NCI-H748 treated with DMSO at 0.1 percent for 48 hours (cell line): ENCODE measurements at places on chromosomes 1 and 21.

GRCh38 chr1:209672705-209673630, 2.2 kb upstream of the G0S2 start:
- no peak for DNase-seq

GRCh38 chr1:89608319-89608983, 24.5 kb upstream of the LRRC8C start:
- DNase-seq, result no peak

DNA sequence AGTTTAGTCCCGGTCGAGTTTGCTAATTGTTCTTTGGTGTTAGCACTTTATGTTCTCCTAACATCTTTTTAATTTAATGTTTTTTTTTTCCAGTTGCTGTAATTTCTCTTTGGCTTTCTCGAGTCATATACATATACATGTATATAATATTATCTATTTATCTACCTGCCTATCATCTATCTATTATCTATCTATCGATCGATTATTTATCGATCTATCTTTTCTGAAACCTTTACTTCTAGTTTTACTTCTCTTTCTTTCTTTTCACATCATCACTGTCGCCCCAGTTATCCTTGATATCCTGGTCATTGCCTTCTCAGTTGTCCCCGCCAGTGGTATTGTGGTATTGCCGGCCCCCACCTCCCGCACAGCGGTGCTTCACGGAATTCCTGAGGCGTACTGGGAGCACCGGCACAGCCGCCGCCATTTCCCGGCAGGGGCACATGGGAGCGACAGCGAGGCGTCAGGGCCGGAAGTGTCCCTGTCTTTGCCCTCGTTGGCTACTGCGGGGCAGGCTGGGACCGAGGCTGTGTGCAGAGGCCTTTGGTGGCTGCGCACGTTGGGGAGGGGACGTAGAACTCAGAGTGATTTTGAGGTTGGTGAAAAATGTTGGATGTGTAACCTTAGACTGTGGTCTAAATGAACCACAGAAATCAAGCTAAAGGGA, 101.1 kb downstream of the NUF2 start:
- DNase-seq, result no peak

GRCh38 chr1:11925938-11926292, 312 bp downstream of the KIAA2013 start:
- DNase-seq, result no peak

DNA sequence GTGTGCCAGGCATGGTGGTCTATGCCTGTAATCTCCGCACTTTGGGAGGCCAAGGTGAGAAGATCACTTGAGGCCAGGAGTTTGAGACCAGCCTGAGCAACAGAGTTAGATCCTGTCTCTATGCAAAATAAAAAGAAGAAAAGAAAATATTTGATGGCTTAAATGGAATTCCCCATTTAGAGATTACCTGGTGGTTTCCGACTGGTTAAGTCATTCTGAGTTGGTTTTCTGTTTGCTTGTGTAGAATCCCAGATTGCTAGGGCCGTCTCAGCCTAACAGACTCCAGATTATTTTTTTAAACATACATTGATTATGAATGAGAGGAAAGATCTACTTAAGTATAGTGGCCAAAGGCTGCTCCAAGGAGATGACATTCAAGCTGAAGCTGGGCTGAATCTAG, 22.9 kb upstream of the LY9 start:
- no peak for DNase-seq

- DNase-seq, result no peak
Observed at GRCh38 chr1:207429963-207430362, 24.2 kb upstream of the CR2 start.

- DNase-seq, result peak; percentile 61
Observed at GRCh38 chr1:207404849-207405525, 49.1 kb upstream of the CR2 start.

GRCh38 chr1:169133801-169134502, 27.5 kb downstream of the ATP1B1 start:
- no peak for DNase-seq

GRCh38 chr1:9816199-9816598, 7.6 kb downstream of the CLSTN1 start:
- no peak for DNase-seq

GRCh38 chr1:223229756-223230155, 86.7 kb upstream of the TLR5 start:
- no peak for DNase-seq

DNA sequence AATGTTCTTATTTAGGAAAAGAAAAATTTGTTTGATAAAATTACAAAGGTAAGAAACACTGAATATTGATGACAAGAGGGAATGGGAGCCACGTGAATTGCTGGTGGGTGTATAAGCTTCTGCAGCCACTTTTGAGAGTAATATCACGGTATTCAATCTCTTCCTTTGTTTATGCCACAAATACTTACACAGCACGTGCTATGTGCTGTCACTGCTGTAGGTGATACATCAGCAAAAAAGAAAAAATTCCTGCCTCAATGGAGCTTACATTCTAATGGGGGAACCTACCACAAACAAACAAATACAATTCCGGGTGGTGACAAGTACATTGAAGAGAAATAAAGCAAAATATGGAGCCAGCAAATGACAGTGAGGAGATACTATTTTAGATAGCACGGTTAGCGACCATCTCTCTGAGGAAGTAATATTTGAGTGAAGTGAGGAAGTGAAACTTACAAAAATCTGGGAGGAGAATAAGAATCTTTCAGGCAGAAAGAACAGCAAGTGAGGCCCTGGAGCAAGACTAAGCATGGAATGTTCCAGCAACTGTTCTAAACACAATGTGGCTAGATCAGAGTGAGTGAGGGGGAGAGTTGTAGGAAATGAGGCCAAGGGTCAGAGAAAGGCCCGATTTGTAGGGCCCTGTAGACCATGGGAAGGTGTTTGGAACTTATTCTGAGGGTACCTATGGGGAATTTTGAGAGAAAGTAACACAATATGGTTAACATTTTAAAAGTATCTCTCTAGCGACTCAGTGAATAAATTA, 2.6 kb upstream of the FCRLB start:
- DNase-seq, result no peak

GRCh38 chr1:225539069-225539468, 111.2 kb upstream of the LBR start:
- DNase-seq, result no peak

DNA sequence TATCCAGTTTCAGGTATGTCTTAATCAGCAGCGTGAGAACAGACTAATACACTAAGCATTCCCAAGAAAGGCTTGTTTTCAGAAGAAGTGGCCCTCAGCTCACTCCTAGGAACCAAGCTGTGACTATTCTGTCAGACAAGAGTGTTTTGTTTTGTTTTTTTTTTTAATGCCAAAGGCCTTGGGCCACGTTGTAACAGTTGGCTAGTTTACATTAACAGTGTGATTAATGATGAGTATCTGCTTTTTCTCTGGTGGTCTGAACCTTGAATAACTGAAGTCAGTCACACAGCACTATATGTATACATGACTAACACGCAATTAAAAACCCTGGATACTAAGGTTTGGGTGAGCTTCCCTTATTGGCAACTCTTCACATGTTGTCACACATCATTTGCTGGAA, 21.9 kb downstream of the DPYD start:
- no peak for DNase-seq

DNA sequence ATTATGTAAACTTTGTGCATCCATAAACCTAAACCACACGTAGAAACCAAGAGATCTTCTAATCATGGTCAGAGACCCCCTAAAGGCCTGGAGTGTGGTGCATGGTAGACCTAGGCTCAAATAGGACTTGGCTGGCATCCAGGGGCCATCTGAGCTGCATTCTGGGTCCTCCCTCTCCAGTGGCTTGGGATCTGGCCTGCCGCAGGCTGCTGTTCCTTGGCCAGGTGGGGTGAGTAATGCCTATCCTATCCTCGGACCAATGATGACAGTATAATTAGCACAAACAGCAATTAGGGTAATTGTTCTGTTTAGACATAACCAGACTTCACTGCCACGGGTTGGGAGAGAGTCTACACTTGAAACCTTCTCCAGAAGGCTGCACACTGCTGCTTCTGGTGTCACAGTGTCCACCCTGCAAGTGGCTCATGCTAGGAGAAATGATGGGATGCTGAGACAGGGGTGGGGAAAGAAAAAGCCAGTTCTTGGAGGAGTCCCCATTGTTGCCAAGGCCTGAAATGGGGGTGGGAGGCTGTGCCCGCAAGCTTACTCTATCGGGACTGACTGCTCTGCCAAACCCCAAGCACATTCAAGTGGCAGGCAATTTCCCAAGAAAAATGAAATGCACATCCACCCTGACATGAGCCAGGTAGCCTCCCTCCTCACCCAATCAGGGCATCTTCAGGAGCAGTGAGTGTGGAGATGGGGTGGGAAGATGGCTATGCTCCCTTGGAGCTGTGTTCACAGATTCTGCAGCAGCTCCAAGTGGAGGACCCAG, 12.5 kb upstream of the PKP1 start:
- peak; percentile 16 for DNase-seq

GRCh38 chr1:176434234-176434633, 28.7 kb upstream of the PAPPA2 start:
- no peak for DNase-seq

GRCh38 chr1:35887508-35887907, 4.5 kb downstream of the AGO1 start:
- DNase-seq, result no peak

- DNase-seq, result peak; percentile 70
Observed at GRCh38 chr1:156356875-156357534, 12.0 kb upstream of the RHBG start.

DNA sequence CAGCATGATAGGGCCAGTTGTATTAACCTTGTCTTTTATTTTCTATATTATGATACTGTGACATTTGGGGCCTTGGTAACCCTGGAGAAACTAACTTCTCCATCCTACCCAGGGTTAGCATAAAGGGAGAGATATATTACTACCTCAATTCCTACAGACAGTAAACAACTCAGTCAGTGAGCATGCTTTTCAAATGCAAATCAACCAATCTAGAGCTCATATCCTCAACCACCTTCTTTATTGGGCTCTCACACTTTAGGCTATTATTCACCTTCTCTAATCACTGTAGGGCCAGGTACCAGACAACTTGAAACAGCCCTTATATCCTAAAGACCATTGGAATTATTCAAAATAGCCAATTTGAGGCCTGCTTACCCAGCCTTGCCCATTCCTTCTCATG, 477.6 kb downstream of the PTPRC start:
- no peak for DNase-seq

DNA sequence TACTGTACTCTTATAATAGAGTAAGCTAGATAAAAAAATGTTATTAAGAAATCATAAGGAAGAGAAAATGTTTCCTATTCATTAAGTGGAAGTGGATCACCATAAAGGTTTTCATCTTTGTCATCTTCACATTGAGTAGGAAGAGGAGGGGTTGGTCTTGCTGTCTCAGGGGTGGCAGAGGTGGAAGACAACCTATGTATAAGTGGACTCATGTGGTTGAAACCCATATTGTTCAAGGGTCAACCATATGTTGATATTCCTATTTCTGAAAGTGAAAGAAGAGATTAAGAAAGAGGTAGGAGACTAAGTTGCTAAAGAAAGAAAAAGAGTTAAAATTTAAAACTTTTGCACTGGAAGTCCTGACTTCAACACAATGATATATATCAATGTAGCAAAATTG, 4.9 kb upstream of the ZP4 start:
- no peak for DNase-seq

DNA sequence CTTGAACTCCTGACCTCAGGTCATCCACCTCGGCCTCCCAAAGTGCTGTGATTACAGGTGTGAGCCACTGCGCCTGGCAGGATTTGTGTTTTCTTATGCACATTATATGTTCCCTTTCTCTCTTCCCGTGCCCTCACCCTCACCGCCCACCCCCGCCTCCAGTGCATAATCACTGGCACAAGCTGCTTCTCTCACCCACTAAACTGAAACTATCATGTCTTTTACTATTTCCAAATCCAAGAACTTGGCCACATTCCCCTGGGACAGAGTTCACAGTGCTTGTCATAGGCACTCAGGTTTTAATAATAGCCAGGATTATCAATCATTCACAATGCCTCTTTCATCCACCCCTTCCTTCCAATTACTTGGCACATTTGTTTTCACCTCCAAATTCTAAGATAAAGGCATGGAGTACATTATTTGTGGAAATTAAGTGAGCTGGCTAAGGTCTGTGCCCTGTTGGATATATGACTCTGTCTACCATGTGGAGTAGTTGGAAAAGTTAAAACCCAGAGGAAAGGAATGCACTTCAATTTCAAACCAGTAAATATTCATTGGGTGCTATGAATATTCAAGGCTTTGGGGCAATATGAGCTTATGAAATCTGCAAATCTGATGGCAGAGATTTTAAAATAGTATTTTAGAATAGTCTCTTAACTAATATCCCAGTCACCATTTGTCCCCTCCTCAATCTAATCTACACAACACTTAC, 17.6 kb upstream of the MAPKAPK2 start:
- no peak for DNase-seq

DNA sequence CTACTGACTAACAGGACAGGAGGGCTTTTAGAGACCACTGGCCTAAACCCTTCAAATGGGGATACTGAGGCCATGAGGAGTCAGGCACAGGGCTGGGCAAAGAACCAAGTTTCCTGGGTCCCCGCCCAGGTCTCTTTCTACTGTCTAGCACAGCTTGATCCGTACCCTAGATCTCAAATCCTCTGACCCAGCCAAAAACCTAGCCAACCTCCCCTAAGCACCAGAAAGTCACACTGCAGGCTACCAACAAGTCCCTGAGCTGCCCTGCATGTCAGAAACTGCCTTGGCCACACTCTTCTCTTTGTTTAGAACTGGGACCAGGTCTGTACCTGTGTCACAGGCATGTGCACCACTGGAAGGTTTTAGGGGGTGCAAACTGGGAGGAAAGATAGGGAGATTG, 33.6 kb downstream of the AHDC1 start:
- no peak for DNase-seq

DNA sequence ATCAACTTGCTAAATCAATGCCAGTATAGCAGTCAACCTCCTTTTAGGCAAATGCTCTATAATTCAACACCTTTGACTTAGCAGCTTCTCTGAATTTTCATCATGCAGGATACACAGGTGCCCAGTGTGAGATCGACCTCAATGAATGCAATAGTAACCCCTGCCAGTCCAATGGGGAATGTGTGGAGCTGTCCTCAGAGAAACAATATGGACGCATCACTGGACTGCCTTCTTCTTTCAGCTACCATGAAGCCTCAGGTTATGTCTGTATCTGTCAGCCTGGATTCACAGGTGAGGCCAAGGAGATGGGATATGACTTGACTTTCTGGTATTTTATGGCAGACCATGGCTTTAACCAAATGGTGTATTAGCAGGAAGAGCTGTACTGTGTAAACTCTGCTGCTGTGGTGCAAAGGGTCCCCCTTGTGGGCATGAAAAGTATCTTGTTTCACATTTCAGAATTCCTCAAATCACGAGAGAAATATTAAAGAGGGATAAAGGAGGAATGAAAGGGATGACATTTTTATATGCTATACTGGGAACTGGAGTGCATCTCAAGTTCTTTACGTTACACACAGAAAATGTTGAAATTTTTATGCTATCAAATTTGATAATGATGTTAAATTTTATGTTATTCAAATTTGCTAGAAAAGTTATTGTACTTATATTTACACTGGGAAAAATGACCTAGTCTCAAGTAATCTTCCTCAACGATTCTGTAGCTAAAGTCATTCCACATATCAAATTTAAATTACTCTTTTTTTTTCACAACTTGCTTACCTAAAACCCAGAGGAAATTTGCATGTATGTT, 88.9 kb downstream of the CRB1 start:
- peak; percentile 12 for DNase-seq
